ENCODE measurements at places on chromosomes 2 and 18.

DNA sequence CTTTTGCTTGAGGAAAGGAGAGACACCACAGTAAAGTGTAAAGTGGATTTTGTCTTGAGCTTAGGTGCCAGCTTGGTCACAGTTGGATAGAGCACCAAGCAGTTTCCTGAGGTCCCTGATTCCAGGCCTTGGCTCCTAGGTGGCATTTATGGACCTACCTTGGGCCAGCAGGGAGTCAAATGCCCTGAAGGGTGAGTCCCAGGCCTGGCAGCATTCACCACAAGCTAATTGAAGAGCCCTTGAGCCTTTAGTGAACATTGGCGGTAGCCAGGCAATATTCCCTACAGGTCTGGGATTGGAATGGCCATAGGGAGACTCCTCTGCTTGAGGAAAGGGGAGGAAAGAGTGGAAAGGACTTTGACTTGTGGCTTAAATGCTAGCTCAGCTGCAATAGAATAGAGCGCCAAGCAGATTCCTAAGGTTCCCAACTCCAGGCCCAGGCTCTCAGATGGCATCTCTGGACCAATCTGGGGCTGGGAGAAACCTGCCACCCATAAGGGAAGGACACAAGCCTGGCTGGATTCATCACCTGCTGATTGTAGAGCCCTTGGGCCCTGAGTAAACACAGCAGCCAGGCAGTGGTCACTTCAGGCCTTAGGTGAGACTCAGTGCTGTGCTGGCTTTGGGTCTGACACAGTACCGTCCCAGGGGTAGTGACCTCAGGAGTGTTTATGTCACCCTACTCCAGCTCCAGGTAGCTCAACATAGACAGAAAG is 137.5 kb upstream of the OTOS start:
- no peak for DNase-seq

- DNase-seq = no peak
These were observed 133.9 kb downstream of the ATP9B start for GRCh38 chr18:79203017-79203605.

- no peak for DNase-seq
These were observed 779 bp upstream of the TRIB2 start for GRCh38 chr2:12716032-12716281.

DNA sequence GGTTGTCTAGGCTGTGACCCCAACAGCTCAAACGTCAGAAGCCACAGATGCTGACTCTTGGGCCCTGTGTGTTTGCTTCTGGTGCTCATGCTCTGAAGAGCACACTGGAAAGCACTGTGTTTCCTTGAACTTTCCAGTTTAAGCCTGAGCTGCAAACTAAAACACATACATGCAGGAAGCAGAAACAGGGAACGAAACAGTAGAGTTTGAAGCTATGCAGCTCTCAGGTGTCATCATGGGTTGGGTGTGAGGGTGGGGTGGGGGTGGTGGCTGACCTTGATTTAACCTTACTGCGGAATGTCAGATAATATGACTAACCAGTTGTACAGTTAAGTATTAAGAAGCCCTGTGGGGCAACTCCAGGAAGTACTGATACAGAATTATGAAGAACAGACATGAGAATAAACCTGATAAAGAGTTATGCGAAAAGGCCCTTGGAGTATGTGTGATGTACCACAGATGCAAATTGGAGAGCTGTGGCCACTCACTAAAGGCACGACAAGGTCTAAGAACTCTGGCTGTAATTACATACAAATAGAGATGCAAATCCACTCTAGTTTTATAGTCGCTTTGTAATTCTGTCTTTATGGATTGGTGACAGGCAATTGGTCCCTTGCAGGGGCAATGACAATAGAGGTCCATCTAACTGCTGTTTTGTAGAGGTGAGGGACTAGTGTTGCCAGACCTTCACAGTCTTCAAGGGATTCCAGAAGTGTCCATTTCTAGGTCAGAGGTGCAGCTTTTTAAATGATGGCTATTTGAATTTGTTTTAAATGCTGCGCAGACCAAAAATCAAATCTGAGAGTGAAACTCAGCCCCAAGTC is 273.1 kb downstream of the NAPG start:
- DNase-seq = no peak

DNA sequence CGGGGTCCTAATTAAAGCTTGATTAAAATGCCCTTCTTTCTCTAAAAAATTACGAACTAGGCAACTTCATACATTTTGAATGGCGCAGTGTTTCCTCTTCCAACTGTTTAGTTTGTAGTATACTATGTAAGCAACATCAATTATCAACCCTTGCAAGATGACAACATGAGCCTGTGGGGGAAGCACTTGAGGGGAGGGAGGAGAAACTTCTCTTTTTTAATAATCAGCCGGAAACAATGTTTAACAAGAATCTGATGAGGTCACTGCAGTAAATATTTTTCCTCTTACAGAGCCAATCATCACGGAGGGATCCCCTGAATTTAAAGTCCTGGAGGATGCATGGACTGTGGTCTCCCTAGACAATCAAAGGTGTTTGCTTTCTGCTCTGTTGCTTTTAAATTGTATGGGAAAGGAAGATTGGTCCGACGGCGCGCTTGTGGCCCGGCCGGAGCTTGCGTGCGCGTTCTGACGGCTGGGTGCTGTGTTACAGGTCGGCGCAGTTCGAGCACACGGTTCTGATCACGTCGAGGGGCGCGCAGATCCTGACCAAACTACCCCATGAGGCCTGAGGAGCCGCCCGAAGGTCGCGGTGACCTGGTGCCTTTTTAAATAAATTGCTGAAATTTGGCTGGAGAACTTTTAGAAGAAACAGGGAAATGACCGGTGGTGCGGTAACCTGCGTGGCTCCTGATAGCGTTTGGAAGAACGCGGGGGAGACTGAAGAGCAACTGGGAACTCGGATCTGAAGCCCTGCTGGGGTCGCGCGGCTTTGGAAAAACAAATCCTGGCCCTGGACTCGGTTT is 5.3 kb upstream of the DLX1 start:
- DNase-seq = no peak

- no peak for DNase-seq
These were observed 599.9 kb upstream of the NXPH2 start for GRCh38 chr2:139380051-139380450.
